T-helper 2 cell treated with Interferon-gamma antibody and Interleukin-4, amounts not matched to agents 5 μg/mL and 100 μg/mL, for 36 hours (primary cell): ENCODE measurements at places on chromosomes 6 and 20.

GRCh38 chr6:44475417-44475778, 87.9 kb downstream of the CDC5L start:
- no peak for DNase-seq

DNA sequence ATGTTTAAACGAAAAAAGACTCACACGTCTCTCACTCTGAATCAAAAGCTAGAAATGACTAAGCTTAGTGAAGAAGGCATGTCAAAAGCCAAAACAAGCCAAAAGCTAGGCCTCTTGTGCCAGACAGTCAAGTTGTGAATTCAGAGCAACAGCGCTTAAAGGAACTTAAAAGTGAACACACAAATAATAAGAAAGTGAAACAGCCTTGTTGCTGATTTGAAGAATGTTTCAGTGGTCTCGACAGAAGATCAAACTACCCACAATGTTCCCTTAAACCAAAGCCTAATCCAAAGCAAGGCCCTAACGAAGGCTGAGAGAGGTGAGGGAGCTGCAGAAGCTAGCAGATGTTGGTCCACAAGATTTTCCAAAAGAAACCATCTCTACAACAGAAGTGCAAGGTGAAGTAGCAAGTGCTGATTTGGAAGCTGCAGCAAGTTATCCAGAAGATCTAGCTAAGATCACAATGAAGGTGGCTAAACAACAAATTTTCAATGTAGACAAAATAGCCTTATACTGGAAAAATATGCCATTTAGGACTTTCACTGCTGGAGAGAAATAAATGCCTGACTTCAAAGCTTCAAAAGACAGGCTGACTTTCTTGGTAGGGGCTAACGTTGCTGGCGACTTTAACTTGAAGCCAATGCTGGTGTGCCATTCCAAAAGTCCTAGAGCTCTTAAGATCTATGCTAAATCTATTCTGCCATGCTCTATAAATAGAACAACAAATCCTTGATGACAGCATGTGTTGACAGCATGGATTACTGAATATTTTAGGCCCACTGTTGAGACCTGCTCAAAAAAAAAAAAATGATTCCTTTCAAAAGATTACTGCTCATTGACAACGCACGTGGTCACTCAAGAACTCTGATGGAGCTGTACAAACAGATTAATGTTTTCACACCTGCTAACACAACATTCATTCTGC, 40.3 kb downstream of the SEC63 start:
- no peak for DNase-seq

DNA sequence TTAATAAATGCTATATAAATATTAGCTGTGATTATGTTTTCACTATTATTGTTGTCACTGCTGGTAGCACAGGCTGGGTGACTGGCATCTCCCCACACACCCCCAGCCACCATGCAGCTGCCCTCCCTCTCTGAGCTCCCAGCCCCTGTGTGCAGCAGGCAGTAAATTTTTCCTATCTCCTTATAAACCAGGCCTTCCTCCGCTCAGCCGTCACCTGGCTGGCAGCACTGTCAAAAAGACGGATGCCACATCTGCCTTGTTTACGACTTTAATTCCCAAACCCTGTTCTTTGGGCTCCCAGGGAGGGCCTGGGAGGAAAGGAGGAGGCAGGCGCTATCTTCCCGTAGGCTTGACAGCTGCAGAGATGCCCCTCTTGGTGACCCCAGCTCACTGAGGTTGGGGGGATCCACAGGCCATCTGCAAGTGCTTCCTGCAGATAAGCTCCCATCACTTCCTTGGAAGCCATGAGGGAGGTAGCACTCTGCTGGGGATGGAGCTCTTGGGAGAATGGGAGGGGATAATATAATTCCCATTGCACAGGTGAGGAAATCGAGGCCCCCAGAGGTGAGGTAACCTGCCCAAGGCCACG, 94.5 kb downstream of the GRM4 start:
- DNase-seq, result no peak

DNA sequence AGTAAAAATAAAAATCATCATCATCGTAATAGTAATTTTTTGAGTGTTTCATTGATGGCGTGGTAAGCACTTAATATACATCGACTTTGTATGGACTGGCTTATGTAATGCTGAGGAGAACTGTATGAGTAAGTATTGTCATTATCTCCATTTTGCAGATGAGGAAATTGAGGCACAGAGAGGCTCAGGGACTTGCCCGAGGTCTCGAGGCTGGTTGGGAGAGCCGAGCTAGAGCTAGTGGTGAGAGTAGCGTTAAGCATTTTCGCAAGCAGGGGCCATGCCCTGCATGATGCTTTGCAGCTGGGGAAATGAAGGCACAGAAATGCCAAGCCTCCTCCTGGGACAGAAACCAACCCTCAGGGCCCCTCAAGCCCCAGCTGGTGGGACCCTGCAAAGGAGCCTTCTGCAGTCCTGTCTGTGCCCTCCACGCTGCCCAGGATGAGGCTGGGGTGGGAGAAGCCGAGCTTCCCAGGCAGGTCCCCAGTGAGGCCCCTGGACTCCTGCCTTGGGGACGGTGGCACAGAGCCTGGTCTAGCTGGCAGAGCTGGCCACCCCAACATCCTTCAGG, 31.1 kb upstream of the STX16 start:
- no peak for DNase-seq

- no peak for DNase-seq
Measured at GRCh38 chr6:127247114-127248096, 19.3 kb upstream of the RNF146 start.

DNA sequence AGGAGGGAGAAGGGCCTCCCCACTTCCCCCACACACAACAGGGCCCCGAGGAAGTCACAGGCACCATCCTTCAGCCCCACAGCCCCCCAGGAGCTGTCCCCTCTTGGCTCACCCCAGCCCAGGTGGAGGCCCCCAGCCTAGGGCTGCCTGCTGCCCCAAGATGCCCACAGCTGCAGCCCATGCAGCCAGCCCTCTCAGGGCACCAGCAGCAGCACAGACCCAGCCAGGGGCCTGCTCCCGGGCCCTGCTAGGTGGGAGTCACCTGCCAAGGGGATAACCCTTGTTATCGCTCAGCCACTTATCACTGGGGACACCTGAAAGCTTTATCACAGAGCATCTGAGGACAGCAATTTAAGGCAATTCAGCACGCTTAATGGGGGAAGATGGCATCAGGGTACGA, 55.0 kb downstream of the GRM4 start:
- DNase-seq, result no peak

DNA sequence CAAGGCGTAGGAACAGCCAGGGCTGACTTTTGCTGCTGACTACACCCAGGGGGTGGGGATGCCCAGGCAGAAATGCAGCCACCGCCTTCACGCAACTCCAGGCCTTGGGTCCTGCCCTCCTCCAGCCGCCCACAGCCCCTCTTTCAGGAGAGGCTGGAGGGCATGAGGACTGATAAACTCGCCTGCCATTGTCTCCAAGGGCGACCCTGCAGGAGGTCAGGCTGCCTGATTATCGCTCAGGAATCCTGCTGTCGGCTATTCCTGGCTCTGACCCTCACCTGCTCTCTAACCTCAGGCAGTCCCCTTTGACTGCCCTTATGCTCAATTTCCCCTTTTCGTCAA, 62.0 kb upstream of the HDDC2 start:
- DNase-seq, result no peak

- DNase-seq, result no peak
Measured at GRCh38 chr20:18412221-18412901, 54.5 kb downstream of the DZANK1 start.

DNA sequence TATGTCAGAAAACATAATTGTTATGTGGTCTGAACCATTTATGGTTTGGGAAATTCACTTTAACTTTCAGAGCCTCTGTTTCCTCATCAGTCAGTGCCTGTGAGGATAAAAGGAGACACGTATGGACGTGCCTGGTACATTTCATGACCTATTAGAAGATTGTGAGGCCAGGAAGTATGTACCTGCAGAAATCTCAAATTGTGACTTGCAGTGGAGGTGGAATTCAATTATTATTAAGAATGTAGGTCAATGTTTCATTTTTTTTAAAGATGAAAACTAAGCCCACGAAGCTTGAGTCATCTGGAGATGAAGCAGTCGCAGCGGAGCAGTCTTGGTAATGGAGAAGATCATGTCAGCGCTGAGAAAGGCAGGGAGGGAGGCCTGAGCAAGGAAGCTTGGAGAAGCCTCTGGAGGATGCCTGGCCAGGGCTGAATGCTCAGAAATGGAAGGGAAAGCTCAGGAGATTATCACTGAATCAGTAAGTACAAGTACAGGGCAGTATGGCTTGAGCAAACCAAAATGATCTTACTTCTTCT, 3.9 kb upstream of the DSE start:
- no peak for DNase-seq

GRCh38 chr6:127186889-127187288, 68.4 kb downstream of the RSPO3 start:
- DNase-seq, result peak; percentile 30

DNA sequence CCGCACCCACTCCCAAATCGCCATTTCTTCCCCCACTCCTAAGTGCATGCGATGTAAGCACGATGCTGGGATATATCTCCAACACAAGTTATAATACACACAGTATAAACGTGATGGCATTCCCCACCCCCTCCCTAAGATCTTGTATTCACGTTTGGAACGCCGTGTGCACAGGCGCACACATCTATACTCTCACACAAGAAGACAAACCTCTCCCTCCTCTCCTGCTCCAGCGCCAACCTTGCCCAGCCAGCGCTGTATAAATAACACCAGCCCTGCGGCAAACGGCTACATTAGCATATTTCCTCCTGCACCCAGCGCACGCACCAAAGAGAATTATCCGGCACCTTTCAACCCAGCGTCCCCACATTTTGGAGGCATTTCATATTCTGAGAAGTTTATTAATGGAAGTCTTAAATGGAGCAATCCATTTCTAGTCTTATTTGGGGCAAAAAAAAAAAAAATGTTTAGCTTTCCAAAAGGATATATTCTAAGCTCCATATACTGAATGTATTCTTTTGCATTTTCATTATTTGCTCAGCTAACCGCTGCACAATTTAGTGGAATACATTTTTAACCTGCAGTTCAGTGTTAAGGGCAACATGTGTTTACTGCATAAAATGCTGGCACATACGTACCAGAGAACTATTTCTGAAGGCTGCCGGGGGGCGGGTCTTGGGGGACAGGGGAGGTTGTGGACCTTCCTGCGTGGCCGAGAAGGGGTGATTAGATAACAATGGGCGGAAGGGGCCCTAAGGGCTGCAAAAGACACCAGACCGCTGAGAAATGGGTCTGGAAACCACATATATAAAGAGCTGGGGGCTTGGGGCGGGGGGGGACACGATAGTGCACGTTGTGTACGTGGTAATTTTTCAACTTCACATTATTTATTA, 1.1 kb upstream of the SLC22A23 start:
- DNase-seq, result no peak

- no peak for DNase-seq
Measured at GRCh38 chr6:136895901-136896300, 26.2 kb upstream of the SLC35D3 start.

- DNase-seq, result no peak
Measured at GRCh38 chr20:57000441-57000968, 265.9 kb downstream of the BMP7 start.

DNA sequence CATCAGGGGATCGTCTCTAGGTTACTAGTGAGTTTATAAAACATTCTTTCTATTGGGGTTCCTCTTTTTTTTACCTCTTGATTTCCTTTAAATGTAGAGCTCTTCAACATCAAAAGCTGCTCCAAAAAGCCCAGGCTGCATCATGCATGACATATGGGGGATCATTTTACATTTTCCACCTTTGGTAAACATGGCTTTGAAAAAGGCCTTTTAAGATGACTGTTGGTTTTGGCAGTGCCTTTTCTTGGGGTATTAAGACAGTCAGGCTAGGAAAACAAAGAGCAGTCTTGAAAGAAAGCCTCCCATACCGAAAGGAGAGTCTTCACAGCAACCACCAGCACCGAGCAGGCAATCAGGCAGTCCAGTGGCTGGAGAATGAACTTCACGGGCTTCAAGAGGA, 73.2 kb downstream of the NPEPL1 start:
- DNase-seq, result no peak

DNA sequence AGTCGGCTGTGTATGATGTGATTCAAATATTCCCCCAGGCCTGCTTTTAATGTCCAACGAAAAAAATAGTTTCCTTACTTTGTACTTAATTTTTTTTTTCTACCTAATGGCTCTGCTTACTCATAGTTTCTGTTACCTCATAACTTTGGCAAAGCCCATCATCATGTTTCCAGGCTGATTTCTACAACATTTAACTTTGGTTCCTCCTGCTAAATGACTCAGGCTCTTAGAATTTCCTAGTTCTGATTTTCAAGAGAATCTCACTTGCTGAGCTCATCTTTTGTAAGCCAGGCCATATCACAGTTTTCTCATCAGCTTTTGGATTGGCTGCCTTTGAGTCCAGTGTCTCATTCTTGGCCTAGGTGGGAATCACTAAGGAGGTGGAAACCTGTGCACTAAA, 323.1 kb downstream of the HDGFL1 start:
- no peak for DNase-seq

DNA sequence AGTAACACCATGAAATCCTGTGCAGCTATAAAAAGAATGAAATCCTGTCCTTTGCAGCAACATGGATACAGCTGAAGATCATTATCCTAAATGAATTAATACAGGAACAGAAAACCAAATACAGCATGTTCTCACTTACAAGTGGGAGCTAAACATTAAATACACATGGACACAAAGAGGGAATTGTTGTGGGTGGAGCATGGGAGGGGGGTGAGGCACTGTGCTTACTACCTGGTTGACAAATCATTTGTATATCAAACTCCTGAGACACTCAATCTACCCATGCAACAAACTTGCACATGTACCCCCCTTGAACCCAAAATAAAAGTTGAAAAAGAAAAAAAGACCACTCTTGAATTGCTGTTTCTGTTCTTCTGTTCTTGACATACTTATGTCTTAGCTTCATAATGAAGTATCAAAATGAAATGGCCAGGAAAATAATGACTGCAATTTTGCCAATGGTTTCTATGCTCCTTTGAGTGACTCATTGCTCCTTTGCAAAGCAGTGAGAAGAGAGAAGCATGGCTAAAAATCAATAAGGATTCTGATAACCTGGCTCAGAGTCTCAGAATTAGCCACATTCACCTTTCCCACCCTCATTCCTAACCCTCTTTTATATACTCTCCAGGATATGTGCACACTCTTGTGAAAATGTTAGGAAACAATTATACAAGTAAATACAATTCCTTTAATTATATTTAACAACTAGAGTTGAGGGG, 71.0 kb downstream of the CYP39A1 start:
- no peak for DNase-seq

DNA sequence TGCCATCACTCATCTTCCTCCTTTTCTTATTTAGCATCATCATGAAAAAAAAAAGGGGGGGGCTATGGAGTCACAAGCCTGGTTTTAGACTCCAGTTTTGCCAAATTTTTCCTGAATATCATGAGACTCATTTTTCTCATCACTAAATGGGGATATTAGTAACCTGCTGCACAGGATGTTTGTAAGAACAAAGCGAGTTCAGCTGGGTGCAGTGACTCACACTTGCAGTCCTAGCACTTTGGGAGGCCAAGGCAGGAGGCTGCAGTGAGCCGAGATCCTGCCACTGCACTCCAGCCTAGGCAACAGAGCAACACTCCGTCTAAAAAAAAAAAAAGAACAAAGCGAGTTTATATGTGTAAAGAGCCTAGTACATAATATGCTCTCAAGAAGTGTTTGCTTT, 82.8 kb downstream of the TFAP2A start:
- no peak for DNase-seq

- DNase-seq, result no peak
Measured at GRCh38 chr20:43550456-43550855, 8.4 kb upstream of the SGK2 start.
